RWPE2 (cell line): ENCODE measurements at places on chromosomes 6 and 20.

- DNase-seq: no peak
Observed at GRCh38 chr6:150485161-150485958, 114.3 kb upstream of the PLEKHG1 start.

DNA sequence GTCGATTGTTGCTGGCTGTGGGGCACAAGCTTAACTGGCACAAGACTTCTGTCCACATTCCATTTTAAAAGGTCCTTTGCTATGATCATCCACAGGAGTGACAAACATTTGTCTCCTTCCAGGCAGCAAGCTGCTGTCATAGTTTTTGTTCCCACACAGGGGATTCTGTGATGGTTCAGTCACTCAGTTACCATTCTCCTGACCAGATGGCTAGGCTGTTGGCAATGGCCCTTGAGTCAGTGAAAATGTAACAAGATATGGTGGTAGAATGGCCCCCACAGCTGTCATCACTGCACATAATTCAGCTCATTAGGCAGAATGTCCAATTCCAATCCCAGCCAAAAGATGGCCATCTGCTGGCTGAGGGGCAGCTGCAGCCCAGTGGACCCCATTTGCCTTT is 13.7 kb downstream of the BPIFA1 start:
- no peak for DNase-seq

GRCh38 chr6:118370722-118371121 is 177.4 kb upstream of the PLN start:
- no peak for DNase-seq

DNA sequence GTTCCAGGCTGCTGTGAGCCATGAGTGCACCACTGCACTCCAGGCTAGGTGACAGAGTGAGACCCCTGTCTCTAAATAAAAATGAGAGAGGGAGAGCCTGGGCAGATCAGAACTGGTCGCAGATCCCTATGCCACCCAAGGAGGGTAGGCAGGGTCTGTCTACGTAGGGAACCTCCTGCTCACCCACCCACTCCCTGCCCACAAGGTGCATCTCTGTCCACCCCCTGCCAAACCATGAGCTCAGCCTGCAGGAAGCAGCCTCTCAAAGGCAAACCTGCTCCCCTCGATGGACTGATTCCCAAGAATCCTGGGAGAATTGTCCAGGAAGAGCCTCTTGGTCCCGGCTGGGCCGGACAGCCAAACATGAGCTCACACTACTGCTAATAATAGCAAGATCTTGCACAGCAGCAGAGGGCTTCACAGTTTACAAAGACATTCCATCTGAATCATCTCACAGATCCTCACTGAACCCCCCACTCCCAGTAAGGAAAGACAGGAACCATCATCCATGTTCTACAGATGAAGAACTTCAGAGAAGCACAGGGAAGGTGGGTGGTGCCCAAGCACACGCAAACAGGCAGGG is 27.8 kb upstream of the TLDC2 start:
- DNase-seq: peak; percentile 75

DNA sequence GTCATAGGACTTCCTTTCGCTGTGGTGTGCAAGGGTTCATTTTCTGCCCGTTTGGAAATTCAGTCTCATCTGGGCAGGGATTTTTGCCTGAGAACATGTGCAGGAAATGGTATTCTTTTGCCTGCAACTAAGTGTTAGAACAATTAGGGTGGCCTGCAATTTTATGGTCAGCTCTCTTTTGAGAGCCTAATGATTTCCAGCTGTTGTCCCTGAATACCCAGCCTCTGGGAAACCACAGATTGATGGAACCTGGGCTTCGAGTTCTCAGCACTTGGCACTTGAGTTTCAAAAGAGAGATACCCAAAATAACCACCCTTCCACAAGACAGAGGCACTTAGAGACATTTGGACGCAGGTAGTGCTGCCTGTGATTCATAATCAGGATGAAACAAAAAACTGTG is 217.2 kb upstream of the FOXA2 start:
- no peak for DNase-seq

- DNase-seq: no peak
Observed at GRCh38 chr6:124371974-124372475, 568.4 kb downstream of the NKAIN2 start.

DNA sequence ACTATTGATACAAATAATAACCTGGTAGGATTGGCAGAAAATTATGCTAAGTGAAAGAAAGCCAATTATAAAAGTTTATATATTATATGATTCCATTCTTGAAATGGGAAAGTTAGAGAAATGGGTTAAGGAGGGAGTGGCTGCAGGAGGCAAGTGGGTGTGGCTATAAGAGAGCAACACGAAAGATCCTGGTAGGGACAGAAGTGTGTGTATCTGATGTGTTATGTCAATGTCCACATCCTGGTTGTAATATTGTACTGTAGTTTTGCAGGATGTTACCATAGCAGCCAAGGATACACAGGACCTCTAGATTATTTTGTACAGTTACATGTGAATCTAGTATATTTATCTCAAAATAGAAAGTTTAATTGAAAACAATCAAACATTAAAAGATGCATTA is 46.8 kb downstream of the SNX5 start:
- no peak for DNase-seq

DNA sequence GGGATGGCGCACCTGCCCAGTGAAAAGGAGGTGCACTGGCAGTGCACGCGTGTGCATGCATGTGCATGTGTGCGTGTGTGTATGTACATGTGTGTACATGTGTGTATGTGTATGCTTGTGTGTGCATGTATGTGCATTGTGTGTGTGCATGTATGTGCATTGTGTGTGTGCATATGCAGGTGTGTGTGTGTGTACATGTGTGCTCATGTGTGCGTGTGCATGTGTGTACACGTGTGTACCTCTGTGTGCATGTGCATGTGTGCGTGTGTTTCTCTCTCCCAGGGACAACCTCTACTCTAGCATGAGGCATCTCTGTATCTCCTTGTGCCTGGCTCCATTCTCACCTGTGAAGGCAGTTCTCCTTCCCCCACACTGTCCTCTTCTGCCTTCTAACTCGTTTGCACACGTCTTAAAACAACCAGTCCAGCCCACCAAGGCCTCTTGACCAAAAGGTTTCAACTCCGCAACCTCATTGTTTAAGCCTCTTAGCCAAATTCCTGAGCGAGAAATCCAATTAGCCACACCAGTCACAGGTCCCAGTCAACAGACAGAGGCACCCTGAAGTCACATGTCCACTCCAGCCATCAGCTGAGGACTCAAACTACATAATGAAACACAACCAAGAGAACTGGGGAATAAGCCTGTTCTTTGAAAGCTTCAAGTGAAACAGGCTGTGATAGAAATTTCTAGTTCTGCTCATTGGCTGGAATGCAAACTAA is 103.5 kb upstream of the PTPRT start:
- no peak for DNase-seq

- DNase-seq: no peak
Observed at GRCh38 chr6:3361312-3362037, 95.4 kb downstream of the SLC22A23 start.
